Brain microvascular endothelial cell (primary cell): ENCODE measurements at places on chromosomes 16 and 17.

DNA sequence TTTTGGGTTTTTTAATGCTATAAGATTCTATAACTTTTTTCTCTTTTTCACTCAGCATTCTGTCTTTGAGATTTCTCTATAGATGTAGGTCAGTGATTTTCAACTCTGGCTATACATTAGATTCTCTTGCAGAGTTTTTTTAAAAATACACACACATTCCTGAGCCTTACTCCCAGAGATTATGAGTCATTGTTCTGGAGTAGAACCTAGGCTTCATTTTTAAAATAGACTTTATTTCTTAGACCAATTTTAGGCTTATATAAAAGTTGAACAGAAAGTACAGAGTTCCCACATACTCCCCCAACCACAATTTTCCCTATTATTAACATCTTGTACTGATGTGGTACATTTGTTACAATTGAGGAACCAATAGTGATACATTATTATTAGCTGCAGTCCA is 63.3 kb downstream of the CYB561 start:
- no peak for DNase-seq

GRCh38 chr17:10119203-10120108 is 79.0 kb downstream of the GAS7 start:
- no peak for DNase-seq

- DNase-seq: no peak
These were observed 16.6 kb downstream of the RMI2 start for GRCh38 chr16:11361701-11362451.

DNA sequence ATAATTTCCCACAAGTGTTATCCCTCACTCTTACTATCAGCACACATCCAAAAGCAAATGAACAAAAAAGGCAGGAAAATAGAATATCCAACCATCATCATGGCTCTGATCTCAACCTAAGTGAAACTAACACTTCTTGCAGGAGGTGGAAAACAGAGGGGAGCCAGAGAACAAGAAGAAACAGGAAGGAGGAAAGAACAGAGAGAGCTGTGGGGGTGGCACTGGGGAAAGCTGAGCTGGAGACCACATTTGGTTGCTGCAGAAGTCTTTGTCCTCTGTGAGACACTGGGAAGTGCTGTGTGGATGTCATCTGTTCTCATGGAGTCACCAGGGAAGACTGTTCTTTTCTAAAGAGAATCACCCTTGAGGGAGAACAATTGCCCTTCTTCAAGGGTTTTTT is 34.7 kb downstream of the GRB7 start:
- DNase-seq: no peak
